ENCODE measurements at places on chromosomes 1 and 21.
A peak's percentile ranks its signal among the peaks of the same experiment; 100 is the strongest.

DNA sequence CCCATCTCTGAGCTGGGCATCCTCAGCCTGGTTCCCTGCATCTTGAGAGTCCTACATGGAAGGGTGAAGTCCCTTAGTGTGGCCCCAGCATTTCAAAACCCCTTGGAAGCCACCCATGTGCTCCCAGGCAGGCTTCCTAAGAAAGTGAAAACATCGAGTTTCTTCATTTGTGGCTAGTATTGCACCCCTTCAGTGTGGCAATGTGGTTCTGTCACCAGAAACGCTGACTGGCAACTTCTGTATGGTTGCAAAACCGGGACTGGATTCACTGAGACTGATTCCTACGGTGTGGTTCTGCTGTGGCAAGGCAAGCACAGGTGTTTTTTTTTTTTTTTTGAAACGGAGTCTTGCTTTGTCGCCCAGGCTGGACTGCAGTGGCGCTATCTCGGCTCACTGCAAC is 9.0 kb upstream of the IFNGR2 start:
- DNase-seq = no peak

DNA sequence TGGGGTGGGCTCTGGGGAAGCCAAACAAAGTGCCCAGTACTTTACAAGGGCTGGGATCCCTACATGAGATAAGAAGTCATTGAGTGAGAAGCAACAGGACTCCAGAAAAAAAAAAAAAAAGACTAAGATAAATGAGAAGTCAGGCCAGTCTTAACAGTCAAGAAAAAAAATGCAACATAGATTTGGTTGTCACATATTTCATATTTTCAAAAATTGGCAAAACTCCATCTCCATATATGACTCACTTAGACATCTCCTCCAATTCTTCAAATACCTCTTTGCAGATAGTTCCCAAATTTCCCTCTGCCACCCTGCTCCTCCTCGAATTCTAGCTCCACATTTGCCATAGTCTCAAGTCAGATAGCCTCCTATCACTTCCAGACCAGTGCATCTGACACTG is 20.9 kb upstream of the SIPA1L2 start:
- no peak for DNase-seq

DNA sequence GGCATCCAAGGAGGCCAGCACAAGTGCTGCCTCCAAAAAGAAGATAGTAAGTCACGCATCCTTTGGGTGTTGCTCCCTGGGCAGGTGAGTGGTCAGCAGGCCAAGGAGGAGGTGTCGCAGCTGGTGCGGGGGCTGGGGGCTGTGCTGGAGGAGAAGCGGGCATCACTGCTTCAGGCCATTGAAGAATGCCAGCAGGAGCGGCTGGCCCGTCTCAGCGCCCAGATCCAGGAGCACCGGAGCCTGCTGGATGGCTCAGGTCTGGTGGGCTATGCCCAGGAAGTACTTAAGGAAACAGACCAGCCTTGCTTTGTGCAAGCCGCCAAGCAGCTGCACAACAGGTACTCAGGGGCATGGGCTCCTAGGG is 4.3 kb downstream of the TRIM46 start:
- no peak for DNase-seq

DNA sequence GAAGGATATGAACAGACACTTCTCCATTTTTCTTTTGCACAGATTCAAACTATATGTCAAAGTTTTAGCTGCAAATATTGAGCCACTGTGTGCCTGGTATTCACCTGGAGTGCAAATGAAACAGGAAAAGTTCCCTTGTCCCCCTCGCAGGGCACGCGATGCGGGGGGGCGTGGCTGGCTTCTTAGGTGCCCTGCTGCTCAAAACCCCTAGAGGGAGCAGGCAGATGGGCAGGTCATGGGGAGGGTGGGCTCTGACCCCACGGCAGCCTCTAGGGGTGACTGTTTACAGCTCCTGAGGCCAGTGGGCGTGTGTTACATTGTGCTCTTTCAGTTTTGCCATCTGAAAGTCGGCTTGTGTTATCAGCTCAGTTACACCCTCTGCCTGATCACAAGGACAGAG is 931.2 kb upstream of the B3GALT2 start:
- no peak for DNase-seq

GRCh38 chr1:170284512-170284911 is 138.8 kb downstream of the NTMT2 start:
- DNase-seq = no peak

- no peak for DNase-seq
Observed at GRCh38 chr21:17658931-17659330, 46.2 kb upstream of the BTG3 start.

GRCh38 chr1:54292002-54292911 is 92.3 kb downstream of the MRPL37 start:
- no peak for DNase-seq

GRCh38 chr1:166170726-166171125 is 3.9 kb upstream of the FAM78B start:
- DNase-seq = no peak

DNA sequence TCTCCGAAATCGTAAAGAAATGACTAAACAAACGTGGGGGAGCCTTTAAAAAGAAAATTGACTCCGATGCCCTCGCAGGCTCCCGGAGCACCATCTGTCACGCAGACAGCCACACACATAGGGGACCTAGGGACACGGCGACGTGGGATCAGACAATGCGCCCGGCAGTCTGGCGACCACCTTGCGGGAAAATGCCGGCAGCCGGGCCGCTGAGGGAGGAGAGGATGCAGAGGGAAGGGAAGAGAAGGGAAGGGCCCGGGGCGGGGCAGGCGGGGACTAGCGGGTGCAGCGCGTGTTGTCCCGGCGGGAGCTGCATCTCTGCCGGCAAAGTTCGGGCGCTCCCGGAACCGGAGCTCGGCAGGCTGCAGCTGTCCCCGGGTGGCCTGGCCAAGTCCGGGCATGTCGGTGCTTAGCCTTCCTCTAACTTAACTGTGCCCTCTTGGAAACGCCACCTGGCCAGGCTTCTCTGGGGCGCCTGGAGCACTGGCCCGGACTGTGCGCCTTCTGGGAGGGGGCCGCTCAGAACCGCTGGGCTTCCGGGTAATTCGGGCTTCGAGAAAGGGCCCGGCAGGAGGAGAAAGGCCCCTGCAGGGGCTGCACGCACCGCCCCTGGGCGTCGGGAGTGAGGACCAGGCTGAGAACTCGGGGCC is 1.8 kb downstream of the NHLH2 start:
- peak; percentile 2 for DNase-seq

DNA sequence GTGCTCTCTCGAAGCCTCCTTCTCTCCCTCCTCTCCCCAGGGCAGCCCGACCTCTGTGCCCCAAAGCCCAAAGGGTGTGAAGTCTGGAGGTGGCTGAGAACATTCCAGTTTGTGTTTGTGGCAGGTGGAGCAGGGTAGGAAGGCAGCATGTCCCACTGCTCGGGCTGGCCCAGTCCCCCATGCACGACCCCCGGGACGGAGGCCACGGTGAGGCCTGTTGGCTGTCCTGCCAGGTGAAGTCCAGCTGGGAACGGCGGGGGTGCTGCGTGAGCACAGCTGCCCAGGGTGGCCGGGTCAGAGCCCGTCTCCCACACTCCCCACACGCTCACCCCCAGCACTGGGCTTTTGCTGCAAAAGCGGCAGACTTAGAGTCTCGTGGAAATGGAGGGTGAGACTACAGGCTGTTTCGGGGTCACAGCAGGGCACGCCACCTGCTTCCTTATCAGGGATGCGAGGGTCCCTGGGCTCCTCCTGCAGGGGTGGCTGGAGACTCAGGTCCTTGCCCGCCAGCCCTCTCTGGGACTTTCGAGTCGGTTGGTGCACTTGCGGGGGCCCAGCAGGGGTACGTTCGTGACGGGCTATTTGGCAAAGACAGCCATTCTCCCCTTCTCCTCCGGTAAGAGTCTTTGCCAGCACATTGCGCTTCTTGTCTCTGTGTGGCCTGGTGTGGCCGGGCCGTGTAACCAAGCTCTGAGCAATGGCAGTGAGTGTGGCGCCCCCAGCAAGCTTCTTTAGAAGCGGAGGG is 40.3 kb downstream of the MORN1 start:
- DNase-seq = no peak

- DNase-seq = no peak
Observed at GRCh38 chr1:25802915-25803314, 2.9 kb downstream of the SELENON start.

GRCh38 chr1:61378494-61379180 is 296.3 kb downstream of the NFIA start:
- DNase-seq = no peak

DNA sequence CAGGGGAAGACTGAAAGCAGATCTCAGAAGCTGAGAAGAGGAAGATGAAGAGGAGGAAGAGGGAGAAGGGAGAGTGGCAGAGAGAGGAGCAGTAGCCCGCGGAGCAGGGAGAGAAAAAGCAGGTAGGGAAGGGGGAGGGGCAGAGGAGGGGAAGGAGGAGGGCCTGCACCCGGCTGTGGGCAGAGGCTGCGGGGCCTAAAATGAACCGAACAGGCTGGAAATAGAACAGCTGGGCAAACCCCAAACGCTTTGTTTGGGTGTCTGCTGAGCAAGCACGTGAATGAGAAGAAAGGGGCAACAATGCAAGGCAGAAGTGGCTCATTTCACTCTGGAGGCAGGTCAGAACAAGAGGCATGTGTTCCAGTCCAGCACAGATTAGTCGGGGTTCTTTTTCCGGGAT is 33.5 kb downstream of the KCNC4 start:
- DNase-seq = no peak

Data from NCI-H2081 (cell line).